ENCODE measurements at places on chromosomes 1 and 21.

DNA sequence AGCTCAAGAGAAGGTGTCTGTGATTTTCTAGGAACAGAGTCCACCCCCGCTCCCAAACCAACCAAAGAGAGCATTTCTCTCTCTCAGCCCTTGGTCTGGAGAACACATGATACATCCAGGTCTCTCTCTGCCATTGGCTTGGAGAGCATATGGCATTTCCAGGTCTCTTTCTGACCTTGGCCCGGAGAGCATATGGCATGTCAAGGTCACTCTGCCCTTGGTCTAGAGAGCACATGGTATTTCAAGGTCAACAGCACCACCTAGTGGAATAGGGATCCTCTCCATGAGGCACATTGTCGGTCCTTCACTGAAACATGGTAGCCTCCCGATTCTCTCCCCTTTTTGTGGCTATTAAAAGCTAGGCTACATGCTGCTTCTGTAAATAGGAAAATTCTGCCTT, 437.7 kb upstream of the OLFM3 start:
- no peak for DNase-seq

- no peak for DNase-seq
Observed at GRCh38 chr1:229603371-229604005, 22.4 kb downstream of the TAF5L start.

- no peak for DNase-seq
Observed at GRCh38 chr1:35173909-35174540, 18.9 kb downstream of the SFPQ start.

- DNase-seq, result no peak
Observed at GRCh38 chr1:193766329-193766728, 579.9 kb upstream of the B3GALT2 start.

DNA sequence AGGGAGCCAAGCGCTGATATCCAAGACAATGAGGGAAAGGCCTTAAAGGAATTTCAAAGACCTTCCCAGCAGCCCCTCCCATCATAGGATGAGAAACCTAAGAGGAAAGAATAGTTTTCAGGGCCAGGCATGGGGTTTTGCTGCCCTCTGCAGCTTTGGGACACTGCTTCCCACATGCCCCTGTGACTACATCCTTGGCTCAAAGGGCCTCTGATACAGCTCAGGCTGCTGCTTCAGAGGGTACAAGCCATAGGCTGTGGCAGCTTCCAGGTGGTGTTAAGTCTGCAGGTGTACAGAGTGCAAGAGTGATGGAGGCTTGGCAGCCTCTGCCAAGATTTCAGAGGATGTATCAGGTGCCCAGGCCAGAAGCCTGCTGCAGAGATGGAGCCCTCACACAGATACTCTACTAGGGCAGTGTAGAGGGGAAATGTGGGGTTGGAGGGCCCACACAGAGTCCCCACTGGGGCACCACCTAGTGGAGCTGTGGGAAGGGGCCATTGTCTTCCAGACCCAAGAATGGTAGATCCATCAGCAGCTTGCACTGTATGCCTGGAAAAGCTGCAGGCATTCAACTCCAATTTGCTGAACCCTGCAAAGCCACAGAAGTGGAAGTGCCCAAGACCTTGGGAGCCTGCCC, 125.8 kb downstream of the SLC45A1 start:
- no peak for DNase-seq

GRCh38 chr1:53695116-53695515, 43.8 kb downstream of the GLIS1 start:
- no peak for DNase-seq

Measured in activated CD4-positive, alpha-beta T cell treated with anti-CD3 and anti-CD28 coated beads, Interleukin-2, amount 50 U/mL, for 1 hour (primary cell).